ENCODE measurements at places on chromosomes 12 and 14.

- DNase-seq: no peak
These were observed 4.3 kb upstream of the ASB2 start for GRCh38 chr14:93980456-93981201.

DNA sequence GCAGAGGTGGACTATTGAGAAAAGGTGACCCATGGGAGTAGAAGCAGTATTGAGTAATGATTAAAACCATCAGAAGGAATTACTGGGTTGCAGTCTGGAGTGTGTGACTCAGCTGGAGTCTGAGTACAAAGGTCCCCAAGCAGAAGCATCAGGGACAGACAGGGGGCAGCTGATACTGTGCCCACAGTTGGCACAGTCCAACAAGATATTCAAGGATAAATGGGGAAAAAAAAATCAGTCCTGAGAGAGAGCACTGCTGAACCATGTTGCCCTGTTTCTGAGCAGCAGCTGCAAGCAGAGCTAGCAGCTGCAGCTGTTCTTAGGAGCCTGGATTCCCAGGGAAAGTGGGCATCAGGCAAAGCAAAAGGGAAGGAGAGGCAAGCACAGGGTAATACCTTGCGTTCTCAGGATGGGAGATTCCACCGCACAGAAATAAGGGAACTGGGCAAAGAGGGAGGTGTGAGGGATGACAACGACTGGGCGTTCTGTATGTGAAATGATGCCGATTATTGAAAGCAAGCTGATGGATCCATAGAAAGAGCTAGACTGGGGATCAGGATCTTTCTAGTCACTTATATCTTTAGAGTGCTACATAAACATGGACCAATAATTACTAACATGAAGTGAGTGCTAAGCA lies 17.7 kb downstream of the NEUROD4 start:
- no peak for DNase-seq

DNA sequence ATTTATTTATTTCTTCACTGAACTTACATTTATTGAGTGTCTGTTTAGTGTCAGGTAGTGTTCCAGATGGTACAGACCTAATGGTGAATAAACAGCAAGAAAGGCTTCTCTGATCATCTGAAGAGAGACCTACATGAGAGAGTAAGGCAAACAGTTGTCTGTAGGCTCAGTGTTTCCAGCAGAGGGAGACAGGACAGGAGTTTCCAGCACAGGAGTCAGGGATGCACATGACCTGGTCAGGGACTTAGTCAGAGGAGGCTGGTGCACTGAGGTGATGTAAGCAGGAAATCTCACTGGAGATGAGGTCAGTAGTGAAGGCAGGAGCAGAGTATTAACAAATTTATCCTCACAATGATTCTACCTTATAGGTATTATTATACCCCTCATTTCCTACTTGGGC lies 233.2 kb downstream of the MDGA2 start:
- DNase-seq: no peak

DNA sequence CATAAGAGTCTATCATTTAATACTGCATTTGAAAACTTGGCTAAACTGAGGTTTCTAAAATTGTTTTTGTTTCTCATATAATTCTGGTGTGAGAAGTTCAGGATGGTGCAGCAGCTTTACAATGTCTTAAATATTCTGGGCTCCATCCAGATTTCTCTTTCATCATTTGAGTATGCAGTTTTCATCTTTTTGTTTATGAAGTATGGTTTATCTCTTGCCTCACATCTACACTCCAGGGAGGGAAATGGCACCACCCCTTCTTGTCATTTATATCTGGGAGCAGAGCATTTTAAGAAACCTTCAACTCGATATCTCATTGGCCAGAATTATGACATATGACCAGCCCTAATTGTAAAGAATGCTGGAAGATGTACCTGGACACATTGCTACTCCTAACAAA lies 24.3 kb downstream of the GEMIN2 start:
- DNase-seq: no peak

DNA sequence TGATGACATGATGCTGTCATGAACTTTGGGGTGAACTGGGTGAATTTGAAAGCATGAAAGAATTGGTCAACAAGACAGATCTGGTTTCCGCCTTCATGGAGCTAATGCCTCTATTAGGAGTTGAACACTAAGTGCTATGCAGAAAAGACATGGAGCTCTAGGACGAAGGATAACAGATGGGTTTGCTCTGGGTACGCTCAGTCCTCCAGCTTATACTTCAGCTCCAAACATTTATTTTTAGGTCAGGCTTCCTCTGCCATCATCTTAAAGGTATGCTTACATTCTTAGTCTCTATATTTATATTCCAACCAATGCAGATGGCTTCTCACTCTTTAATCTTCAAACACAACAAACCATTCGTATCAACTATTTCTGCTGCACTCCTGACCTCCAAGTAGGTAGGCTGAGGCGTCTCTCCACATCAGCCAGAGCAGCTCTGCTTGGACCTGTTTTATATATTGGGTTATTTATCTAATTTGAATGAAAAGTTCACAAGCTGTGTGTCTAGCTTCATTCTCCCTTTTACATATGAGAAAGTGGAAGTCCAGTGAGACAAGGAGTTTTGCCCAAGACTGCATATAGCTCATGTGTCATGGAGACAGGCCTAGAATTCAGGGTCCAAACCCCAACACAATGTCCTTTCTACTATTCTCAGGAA lies 226.3 kb downstream of the SPTSSA start:
- no peak for DNase-seq

DNA sequence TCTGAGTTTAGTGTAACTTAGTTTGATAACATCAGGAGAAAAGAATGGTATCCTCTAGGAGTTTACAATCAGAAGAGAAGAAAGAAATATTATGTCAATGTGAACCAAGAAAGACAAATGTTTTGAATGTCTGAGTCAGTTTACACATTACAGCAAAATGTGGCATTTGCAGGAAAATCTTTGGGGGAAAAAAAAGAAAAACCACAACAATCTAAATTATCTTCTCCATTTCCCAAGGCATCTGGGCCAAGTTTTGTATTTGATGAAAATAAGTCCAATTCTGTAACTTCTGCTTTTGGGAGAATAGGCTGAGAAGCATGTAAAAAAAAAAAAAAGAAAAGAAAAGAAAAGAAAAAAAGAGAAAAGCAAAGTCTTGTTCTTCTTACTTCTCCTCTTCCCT lies 58.8 kb upstream of the FLRT2 start:
- no peak for DNase-seq

DNA sequence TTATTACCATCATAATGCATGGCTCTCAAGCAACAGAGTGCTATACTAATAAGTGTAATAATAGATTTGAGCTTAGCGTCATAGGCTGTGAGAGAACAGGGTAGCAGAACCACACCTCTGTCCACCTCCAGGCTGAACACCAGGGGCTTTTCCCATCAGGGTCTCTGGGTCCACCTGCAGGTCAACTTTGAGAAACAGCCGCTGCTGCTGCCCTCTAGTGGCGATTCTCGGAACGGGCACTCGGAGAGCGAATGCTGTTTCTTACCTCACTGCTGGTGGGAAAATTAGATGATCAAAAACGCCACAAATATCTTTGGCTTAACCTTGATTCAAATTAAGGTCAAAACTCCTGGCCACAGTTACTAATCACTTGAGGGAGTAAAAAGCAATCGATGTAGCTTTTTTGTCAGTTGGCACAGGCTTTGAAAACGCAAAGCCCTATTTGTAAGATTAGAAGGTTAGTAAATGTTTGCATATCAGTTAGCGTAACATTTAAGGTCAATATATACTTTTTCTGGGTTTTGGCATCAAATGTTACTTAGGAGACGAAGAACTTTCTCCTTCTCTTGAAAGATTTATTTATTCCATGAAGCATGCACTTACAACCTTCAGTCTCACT lies 127.9 kb upstream of the TMEM132D start:
- DNase-seq: peak; percentile 58

DNA sequence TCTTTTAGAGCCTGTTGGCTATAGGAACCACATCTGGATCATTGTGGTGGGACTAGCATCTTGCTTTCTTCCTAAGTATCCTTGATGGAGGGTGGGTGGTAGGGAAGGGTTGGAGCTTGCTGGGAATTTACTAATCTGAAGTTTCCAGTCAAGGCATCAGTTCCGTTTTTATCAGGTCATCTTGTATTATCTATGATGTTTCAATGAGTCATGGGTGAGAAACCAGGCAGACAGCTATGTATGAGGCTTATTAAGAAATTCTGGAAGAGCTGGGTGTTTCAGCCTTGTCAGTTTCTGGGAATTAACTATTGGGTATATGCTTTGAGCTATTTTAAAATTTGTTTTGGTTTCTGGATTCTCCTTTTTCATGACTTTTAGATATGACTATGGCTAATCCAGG lies 11.3 kb downstream of the TSFM start:
- DNase-seq: no peak

DNA sequence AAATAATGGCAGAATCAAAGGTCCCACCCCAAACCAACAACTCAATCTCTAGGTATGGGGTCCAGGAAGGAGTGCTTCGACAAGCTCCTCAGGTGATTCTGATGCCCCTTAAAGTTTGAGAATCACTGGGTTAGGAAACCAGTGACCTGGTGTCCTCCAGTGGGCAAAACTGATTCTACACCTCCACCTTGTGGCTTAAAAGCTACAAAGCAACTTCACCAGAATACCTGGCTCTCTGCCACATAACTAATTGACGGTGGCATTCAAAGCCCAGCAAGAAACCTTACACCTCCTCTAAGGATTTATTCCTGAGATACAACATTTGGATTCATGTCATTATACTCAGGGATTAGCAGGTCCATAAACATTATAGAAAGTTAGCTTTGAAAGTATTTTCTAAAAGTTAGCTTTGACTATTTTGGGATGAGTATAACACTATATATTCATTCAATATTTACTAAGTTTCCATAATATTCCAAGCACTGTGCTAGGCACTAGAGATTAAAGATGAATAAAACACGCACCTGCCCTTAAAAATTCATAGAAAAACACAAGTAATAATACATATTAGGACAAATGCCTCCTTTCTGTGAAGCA lies 45.4 kb downstream of the DCAF5 start:
- DNase-seq: peak; percentile 43

DNA sequence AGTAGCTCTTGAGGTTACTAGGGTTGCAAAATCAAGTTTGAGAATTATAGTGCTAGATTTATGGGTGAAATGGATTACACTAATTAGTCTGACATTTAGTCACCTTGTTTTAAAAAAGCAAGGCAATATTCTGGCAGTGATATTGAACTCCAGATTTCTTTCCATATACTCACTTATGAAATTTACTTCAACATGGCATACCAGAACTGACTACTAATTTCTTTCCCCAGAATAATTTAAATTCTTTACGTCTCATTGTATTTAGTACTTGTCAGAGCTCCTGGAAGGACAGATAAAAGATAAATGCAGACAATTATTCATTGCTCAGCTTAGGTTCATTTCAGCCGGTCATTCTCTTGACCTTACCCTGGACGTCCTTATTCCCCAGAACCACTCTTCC lies 24.3 kb downstream of the EMP1 start:
- DNase-seq: no peak

DNA sequence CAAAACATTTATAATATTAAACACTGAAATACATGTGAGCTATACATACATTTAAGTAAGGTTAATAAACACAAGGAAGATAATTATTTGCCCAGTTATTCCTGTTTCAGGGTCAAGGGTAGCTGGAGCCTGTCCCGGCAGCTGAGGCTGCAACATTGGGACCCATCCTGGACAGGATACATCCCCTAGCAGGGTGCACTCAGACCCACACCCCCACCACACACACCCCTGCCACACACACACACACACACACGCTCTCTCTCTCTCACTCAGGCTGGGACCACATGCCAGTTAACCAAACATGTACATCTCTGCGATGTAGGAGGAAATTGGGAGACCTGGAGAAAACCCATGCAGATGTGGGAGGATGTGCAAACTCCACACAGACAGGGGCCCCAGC lies 112.6 kb upstream of the TMCC3 start:
- DNase-seq: no peak

GRCh38 chr12:79063258-79063657 lies 198.7 kb downstream of the SYT1 start:
- no peak for DNase-seq

DNA sequence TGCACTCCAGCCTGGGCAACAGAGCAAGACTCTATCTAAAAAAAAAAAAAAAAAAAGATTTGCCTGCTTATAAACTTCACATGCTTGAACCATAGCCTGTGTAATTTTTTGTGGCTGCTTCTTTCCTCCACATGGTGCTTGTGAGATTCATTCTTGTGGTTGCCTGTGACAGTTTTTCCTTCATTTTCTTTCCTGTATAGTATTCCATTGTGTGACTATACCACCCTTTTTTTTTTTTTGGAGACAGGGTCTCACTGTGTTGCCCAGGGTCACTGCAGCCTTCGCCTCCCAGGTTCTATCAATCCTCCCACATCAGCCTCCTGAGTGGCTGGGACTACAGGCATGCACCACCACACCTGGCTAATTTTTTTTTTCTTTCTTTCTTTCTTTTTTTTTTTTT lies 22.6 kb upstream of the CHST11 start:
- no peak for DNase-seq

DNA sequence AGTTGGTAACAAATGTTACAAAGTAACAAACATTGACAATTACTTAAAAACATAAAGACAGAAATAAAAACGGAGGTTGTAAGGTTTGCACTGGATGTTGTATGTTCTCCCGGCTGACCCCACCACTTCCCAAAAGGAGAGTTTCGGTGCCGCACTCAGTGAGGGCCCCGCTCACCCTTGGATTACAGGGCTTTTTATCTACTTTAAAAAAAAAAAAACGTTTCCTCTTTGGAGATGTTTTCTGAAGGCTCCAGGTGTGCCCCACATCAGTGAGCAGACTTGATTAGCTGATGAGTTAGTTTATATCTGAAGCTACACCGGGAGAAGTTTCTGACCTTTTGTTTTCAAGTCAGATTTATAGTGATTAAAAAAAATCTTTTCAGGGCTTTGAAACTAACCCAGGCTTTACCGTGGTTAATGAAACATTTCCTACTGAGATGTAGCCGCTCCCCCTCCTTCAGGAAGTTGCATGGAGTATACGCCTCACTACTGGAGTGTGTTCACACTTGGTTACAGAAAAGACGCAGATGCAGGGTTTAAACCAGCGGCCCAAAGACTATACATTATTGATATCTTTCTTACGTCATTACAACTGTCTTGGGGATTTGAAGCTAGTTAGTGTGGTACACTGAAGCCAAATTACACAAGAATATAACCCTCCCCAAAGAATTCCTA lies 38.0 kb upstream of the BCL7A start:
- DNase-seq: no peak

DNA sequence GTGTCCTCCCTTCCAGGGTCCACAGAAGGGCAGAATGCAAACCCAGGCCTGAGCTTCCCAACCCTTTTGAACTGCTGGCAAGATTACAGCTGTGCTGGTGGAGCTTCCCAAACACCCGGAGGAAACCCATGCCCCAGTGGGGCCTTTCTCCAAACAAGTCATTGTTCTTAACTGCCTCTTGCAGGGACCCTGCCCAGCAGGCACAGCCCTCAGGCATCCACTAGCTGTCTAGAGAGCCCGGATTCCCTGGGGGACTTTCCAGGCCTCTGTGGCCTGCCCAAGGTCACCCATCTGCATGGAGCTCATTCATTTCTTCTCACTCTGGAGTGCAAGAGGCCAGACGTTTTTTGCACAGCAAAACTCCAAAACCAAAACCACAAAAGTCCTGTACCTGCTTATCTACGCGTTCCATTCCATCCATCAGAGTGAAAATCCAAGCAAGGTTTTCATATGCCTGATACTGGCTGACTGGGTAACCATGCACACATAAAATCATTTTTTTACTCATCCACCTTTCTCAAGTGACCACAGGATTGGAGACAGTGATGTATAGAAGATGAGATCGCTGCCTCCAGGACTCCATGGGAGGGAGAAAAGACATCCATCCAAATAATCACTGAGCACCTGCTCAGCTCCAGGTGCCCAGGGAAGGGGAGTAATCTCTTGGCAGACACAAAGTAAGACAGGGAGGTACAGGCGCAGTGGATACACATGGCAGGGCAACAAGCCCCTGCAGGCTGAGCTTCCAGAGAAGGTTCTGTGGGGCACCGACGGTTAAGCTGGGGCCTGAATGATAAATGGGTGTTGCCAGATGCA lies 17.2 kb upstream of the BDKRB2 start:
- DNase-seq: no peak
